ENCODE measurements at places on chromosomes 2 and 18. TPM values are rescaled to one million over a fixed set of nuclear protein-coding genes. Genes with fewer than 3 reads are reported as not detected.

- peak; percentile 10 for DNase-seq
Observed at GRCh38 chr18:48816554-48816953, 134.2 kb downstream of the SMAD7 start.

GRCh38 chr2:240875228-240876034, 6.8 kb downstream of the AGXT start:
- no peak for DNase-seq

GRCh38 chr2:134397146-134397896, 143.4 kb downstream of the MGAT5 start:
- DNase-seq = no peak

- DNase-seq = no peak
Observed at GRCh38 chr2:236956641-236957040, 129.0 kb upstream of the COPS8 start.

GRCh38 chr18:58802959-58803358, 61.7 kb upstream of the ZNF532 start:
- no peak for DNase-seq

GRCh38 chr2:228681426-228681825, 499.9 kb upstream of the SPHKAP start:
- no peak for DNase-seq

DNA sequence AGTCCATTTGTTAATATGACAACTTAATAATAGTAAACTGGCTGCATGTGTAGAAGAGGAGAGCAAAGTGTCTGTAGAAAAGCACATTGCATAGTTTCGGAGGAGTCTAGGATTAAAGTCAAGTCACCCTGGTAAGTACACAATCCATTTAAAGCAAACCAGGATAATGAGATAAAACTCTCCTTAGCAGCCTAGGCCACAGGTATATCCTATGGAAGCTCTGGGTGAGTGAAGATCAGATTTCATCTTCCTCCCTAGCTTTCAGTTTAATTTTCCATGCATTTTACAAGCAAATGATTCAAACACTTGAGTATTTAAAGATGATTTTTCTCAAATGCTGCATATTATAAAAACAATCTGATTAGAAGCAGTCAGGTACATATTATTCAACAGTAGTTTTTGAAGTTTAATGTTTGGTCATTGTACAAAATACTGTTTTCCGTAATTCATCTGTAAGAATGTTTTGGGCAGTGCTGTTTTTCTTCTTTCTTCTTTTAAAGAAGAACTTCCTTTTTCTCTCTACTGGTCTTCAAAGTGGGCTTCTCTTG, 10.2 kb downstream of the CERS6 start:
- DNase-seq = no peak

GRCh38 chr2:179626261-179626660, 235.2 kb downstream of the ZNF385B start:
- DNase-seq = no peak

DNA sequence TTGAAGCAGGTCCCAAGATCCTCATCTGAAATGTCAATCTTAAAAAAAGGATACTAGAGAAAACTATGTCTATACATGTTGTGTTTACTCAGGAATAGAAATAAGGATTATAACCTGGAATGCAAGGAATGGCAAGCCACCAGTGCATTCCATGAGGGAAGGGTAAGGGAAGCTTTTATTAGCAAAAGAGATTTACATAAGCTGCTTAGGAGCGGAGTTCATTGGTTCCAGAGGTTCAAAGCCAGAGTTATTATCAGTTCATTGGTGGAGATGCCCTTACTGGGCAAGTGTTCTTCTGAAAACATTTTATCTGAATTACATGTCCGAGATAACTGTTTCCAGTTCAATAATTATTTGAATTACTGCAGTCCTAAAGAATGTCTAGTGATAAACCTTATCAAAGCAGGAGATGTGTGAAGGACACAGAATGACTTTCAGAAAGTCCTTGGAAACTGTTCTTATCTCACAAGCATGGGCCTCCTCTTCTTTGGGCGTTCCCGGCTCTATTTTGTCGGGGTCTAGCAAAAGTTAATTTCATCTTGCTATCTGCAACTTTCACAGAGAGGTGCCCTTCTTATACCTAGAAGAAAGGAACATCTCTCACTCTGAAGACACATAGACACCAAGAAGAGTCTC, 23.5 kb downstream of the COMMD1 start:
- no peak for DNase-seq

DNA sequence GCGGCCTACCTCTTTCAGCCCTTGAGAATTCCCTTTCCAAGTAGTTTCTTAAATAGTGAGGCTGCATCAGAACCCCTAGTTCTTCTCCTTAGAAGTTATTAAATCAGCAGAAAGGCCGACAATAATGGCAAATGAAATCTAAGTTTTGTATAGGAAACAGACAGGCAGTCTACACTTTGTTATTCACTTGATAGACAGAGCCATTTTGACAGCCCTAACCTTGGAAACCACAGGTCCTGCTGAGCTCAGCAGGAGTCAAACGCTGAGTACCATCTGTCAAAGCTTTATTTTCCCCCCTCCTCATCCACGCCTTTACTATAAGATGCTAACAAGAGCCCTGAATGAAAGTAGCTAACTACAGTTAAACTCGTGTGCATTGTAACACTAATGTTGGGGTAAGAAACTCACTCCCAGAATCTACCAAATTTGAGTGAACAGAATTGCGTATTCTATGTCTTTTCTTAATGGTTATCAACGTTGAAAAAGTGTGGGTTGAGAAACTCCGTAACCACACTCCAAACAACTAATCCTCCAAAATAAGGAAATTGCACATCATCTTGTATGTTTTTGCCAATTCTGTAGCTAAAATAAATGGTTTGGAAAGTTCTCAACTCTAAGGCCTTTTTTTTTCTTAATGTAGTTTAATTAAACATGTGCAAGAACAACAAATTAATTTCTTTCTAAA, 90.6 kb upstream of the EFEMP1 start:
- no peak for DNase-seq

SLC25A52 gene
- total RNA-seq = not detected

RAX gene
- total RNA-seq = not detected

GREB1 gene
- 5.3 TPM for total RNA-seq

MATN3 gene
- 0.28 TPM for total RNA-seq

SCN7A gene
- 1.3 TPM for total RNA-seq

SLC9A4 gene
- total RNA-seq = not detected

PAX3 gene
- total RNA-seq = not detected

SAG gene
- total RNA-seq = not detected

All from omental fat pad (tissue), 4 donors.